ENCODE measurements at places on chromosomes 12 and 14. TPM values are rescaled to one million over a fixed set of nuclear protein-coding genes. Genes with fewer than 3 reads are reported as not detected.

- no peaks in the 10 kb centered on the region for H3K36me3 ChIP-seq
- peaks cover 16% of the 10 kb centered on the region for H3K4me1 ChIP-seq
- H3K4me3 ChIP-seq: peak overlapping the region; percentile 68
- DNase-seq: peak; percentile 76
These were observed 2.6 kb downstream of the SIX4 start for GRCh38 chr14:60721326-60722106.

GRCh38 chr12:126342866-126343265 lies 1277.6 kb downstream of the AACS start:
- H3K4me3 ChIP-seq: no peak overlapping the region
- DNase-seq: no peak
- H3K27me3 ChIP-seq: no peaks in the 10 kb centered on the region
- no peaks in the 10 kb centered on the region for H3K4me1 ChIP-seq
- H3K27ac ChIP-seq: no peak overlapping the region
- H3K36me3 ChIP-seq: no peaks in the 10 kb centered on the region

DNA sequence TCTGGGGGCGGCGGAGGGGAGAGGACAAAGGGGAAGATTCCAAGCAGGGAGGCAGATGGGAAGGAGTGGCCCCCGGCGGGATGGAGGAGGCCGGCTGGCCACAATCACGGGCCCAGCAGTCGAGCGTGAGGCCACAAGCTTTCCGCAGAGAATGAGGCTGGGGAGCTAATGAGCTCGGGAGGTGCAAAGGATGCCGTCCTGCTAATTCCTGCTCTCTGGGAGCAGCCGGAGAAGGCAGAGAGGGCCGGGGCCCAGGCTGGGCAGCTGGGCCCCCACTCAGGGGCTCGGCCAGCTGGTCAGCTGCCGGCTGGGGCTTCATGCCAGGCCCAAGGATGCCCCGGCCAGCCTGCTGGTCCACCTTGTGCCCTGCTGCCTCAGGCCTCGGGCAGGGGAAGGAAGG lies 98.1 kb upstream of the LHX5 start:
- H3K4me3 ChIP-seq: no peak overlapping the region
- H3K27me3 ChIP-seq: peaks cover 7% of the 10 kb centered on the region
- no peak overlapping the region for H3K27ac ChIP-seq

GRCh38 chr12:127774828-127775227 lies 492.1 kb upstream of the TMEM132C start:
- H3K4me1 ChIP-seq: no peaks in the 10 kb centered on the region
- no peak for DNase-seq
- no peaks in the 10 kb centered on the region for H3K36me3 ChIP-seq
- H3K27me3 ChIP-seq: no peaks in the 10 kb centered on the region
- no peak overlapping the region for H3K27ac ChIP-seq

DNA sequence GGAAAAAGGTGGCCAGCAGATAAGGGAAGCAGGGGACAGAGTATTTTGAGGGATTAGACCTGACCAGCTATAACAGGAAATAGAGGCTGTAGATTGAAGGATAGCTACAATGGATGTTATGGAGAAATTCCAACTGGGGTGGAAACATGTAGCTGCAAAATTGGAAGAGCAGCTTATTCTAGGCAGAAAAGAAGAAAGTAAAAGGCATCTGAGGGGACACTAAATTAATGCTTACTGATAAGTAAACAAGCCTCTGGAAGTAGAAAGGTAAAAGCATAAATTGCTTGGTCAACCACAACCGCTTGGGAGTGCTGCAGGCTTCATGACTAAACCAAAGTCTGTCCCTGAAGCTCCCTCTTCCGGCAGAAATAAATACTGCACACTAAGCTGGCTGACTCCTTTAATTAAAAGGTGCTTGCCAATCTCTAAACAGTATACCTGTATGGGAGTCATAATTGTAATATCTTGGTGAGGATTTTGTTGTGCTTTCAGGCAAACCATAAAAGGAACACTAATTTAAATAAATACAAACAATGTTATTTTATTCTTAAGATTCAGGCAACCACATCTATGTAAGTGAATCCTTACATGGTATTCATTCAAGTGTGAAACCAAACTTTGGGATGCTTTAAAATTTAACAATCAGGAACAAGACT lies 7.7 kb downstream of the UBC start:
- no peak overlapping the region for H3K27ac ChIP-seq
- peaks cover 17% of the 10 kb centered on the region for H3K36me3 ChIP-seq
- no peak overlapping the region for H3K4me3 ChIP-seq
- H3K4me1 ChIP-seq: peaks cover 27% of the 10 kb centered on the region

- no peak overlapping the region for H3K27ac ChIP-seq
- no peak overlapping the region for H3K4me3 ChIP-seq
- peaks cover 37% of the 10 kb centered on the region for H3K27me3 ChIP-seq
- H3K4me1 ChIP-seq: no peaks in the 10 kb centered on the region
- H3K36me3 ChIP-seq: no peaks in the 10 kb centered on the region
- DNase-seq: peak; percentile 53
These were observed 7.0 kb downstream of the TMEM179 start for GRCh38 chr14:104597576-104597975.

- peak overlapping the region; percentile 76 for H3K27ac ChIP-seq
- no peaks in the 10 kb centered on the region for H3K27me3 ChIP-seq
- peaks cover 19% of the 10 kb centered on the region for H3K4me1 ChIP-seq
- H3K4me3 ChIP-seq: no peak overlapping the region
These were observed 64.9 kb upstream of the STRN3 start for GRCh38 chr14:31090883-31091764.

GRCh38 chr12:80966001-80966400 lies 28.3 kb upstream of the LIN7A start:
- DNase-seq: no peak
- H3K4me3 ChIP-seq: no peak overlapping the region
- H3K27ac ChIP-seq: no peak overlapping the region
- H3K4me1 ChIP-seq: no peaks in the 10 kb centered on the region
- H3K27me3 ChIP-seq: no peaks in the 10 kb centered on the region

The CD163 gene
- 234 TPM for total RNA-seq
